Fibroblast of the aortic adventitia (primary cell): ENCODE measurements at places on chromosomes 13 and 19.

GRCh38 chr13:110045919-110046318, 259.5 kb upstream of the IRS2 start:
- no peak for DNase-seq

DNA sequence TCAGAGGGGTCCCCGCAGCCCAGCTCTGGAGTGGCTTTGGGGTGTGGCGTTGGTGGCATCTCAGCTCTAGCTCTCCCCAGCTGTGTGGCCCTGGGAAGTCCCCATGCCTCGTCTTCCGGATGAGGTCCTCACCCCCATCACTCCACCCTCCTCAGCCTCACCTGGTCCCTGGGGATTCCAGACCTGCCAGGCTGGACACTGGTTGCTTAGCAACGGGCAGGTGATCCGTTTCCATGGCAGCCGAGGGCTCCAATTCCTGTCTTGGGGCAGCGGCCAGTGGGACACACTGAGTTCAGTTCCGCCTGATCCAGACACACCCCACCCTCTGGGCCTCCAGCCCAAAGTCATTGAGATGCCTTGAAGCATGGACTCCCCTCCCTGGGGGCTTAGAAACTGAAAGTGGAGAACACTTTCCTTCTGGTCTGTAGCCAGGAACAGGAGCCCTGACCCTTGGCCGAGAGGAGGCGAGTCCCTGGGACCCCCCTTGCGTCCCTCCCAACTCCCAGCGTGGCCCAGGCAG, 7.7 kb upstream of the MISP start:
- DNase-seq: peak; percentile 59

DNA sequence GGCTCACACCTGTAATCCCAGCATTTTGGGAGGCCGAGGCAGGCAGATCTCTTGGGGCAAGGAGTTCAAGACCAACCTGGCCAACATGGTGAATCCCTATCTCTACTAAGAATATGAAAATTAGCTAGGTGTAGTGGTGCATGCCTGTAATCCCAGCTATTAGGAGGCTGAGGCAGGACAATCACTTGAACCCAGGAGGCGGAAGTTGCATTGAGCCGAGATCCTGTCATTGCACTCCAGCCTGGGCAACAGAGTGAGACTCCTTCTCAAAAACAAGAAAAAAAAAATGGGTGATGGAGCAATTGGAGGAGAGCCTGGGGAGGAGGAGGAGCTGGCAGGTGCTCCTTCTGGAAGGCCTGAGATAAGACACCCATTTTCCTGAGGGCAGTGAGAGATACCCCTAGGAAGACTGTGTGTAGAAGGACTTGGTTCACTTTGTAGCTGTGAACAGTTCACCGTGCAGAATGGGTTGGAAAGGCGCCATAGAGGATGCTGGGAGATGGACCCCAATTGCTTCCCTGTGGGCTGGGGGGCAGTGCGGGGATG, 8.7 kb upstream of the CARM1 start:
- DNase-seq: no peak

- DNase-seq: no peak
Measured at GRCh38 chr19:49639401-49640112, 386 bp downstream of the RRAS start.

DNA sequence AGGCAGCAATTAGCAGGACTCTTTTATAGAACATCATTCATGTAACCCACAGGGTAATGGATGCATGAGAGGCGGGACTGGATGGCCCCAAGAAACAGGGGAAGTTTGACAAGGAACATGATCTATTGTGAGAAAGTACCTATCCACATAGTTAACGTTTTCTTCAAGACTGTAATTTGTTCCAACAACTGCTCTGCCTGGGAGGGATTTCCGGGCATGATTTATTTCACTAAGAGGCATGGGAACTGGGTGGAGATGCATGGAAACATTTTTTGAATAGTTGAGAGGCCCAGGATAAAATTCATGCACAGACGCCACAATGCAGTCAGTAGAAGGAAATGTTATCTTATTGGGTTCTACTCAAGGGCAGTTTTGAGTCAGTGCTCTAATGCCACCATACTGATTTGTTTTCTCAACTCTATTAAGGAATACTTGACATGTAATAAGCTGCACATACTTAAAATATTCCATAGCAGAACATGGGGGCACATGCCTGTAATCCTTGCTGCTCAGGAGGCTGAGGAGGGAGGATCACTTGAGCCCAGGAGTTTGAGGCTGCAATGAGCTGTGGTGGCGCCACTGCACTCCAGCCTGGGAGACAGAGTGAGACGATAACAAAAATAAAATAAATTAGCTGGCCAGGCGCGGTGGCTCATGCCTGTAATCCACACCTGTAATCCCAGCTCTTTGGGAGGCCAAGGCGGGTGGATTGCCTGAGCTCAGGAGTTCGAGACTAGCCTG, 9.9 kb upstream of the ATG4D start:
- peak; percentile 96 for DNase-seq

DNA sequence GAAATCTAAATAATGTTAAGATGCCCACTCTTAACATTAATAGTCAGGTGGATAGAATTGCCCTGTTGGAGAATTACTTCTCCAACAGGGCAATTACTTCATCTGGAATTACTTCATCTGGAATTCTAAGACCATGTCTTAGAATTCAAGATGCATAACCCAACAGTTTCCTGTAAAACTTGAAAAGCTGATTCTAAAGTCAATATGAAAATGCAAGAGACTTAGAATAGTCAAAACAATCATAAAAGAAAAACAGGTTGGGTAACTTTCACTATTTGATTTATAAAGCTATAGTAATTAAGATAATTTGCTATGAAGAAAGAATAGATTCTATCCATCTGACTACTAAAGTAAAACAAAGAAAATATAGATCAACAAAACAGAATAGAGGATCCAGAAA, 75.2 kb downstream of the ABCC4 start:
- no peak for DNase-seq

- DNase-seq: peak; percentile 6
Measured at GRCh38 chr13:99655351-99656091, 154.2 kb downstream of the TM9SF2 start.

- DNase-seq: no peak
Measured at GRCh38 chr19:49129238-49129583, 9.9 kb downstream of the PPFIA3 start.

DNA sequence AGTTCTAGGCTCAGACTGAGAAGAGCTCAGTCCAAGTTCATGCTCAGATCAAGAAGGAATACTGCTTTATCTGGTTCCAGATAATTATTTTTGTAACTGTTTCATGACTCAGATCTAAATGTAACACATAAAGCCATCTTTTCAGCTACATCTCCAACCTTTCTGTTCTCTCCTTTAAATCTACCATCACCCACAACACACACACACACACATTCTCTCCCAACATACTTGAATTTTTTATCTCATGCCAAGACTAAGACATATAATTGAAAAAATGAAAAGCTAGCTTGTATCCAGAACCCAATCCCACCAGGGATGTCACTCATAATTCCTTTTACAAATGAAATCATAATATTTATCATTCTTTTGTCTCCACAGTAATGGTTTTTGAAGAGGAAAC, 7.6 kb downstream of the KATNAL1 start:
- peak; percentile 30 for DNase-seq

DNA sequence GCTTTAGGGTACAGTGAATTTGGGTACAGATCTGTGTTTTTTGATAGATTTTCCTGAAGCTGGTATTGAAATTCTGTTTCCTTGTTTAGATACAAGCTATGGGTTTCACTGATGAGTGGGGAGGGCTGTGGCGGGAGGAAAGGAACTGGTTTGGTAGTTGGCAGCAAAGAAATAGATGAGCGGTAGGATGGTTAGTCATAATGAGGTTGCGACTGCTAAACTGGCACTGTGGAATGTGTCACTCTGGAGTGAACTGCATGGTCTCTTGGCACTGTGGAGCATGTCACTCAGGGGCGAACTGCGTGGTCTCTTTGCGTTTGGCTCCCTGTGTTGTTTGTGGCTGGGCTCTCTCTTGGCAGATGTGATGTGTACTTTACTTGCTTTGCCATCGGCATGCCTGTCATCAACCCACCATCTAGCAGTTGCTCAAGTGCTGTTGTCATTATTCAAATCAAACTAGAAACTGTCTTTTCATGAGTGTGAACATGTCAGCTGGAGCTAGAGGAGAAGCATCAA, 82.1 kb downstream of the ATP8A2 start:
- no peak for DNase-seq

GRCh38 chr19:1457031-1457739, 7.3 kb downstream of the APC2 start:
- DNase-seq: no peak

DNA sequence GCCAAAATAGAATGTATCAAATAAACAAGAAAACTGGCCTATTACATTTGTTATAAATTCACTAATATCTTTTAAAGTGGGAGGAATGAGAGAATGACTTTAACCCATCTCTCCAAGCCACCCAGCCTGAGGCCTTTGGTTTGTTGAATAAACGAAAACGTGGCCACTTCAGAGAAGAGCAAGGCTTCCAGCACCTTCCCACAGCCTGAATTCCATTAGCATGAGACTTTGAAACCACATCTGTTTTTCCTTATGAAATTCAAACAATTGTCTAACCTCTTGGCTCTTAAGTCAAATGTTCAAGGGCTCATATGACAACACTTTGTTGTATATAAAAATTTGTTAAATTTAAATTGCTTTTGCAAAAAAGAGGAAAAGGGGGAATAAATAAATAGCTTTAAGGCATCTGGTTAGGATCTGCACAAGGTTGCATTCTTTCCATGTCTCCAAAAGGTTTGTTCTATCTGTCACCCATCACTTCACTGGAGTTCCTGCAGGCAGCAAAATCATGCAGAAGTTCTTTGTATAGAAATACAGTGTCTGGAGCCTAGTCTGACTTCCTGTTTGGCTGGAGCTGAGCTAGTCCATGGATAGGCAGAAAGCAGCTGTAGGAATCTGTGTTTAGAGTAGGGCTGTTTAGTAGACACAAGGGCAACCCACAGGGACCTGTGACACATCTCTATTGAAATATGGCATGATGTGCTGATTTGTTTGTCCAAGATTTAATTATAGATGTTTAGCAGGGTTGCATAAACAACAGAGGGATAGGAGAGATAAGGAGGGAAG, 502.3 kb downstream of the KCTD12 start:
- peak; percentile 96 for DNase-seq

GRCh38 chr13:33231339-33231738, 54.2 kb downstream of the STARD13 start:
- no peak for DNase-seq

DNA sequence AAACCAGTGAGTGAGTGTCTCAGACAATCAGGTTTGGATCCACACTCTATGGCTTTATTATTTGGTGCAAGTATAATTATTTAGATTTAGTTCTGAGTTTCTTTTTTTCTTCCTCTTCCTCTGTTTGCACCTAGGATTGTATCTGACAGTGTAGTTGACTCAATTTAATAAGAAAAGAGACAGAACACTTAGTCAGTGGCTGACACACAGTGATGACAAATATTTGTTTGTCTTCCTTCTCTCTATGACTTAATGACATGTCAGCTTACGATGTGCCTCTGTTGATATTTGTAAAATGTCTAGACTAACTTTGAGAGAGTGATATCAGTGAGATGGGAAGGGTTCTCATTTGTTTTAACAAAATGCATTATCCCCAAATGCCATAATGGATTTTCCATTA, 129.5 kb upstream of the SLC10A2 start:
- DNase-seq: no peak

DNA sequence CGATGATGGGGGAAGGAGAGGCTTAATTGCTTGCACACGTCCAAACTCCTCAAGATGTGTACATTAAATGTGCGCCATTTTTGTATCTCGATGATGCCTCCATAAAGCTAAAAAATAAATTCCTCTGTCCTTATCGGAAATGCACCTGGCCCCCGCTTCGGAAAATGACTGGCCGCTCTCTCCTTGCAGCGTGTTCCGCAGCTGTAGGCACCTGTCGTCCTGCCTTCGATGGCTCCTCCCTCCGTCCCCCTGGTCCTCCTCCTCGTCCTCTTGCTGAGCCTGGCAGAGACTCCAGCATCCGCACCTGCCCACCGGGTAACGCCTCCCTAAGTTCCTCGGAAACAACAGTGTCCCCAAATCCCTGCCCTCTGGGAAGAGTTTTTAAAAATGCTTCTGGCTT, 1.1 kb downstream of the GALP start:
- no peak for DNase-seq

- DNase-seq: no peak
Measured at GRCh38 chr13:73351730-73352129, 292.9 kb downstream of the KLF5 start.

GRCh38 chr19:44592451-44592890, 20.9 kb upstream of the IGSF23 start:
- DNase-seq: no peak
